ENCODE measurements at places on chromosomes 2 and 18.

DNA sequence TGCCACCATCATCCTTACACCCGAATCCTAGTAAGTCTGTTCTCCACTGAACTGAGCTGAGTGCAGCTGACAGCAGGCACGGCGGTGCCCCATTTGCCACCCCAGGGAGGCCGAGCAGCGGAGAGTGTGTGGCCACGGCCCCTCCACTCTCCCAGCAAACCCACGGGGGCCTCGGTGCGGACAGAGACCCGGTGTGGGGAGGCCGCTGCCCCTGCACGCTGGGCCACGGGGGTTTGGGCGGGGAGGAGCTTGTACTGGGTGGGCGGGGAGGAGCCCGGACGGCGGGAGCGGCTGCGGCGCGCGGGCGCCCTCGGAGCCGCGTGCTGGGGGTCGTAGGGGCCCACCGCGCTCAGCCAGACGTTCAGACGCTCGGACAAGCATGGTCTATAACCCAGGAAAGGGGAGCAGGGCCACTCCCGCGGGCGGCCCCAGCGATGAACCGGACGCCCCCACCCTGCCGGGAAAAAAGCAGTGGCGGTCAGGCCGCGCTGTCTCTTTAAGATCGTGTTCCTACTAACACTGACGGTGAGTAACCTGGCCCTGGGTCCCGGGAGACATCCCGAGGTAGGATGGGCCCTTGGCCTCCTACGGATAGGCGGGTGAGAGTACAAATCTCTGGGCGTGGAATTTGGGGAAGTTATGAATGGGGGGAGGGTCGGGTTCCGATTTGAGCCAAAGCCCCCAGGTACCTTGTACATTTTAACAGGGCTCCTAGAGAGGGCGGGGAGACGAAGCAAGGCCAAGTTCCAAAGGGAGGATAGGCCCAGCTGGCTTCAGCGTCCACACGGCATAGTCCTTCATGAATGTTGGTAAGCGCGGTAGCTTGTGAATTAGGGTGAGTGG lies at the start of gene ITPRIPL1:
TSS of gene ITPRIPL1 (plus strand) at position 277 of the 843 bp plus-strand sequence. CDS start at position 800, 523 bp downstream.
- H3K4me3 ChIP-seq = peak within 1 kb of the TSS; percentile 76
- peaks cover 5% of the 10 kb centered on the region for H3K36me3 ChIP-seq
- no peak within 1 kb of the TSS for H3K27ac ChIP-seq
- DNase-seq = peak; percentile 26
- H3K4me1 ChIP-seq = peaks cover 52% of the 10 kb centered on the region

GRCh38 chr2:190277234-190278112 lies 42.2 kb downstream of the HIBCH start:
- H3K36me3 ChIP-seq = 0 out of 2 replicates have a peak, but pooled peaks cover 2% of the 10 kb centered on the region
- H3K4me3 ChIP-seq = no peak overlapping the region
- DNase-seq = peak; percentile 32
- no peaks in the 10 kb centered on the region for H3K27me3 ChIP-seq
- no peak overlapping the region for H3K27ac ChIP-seq

- H3K27ac ChIP-seq = no peak overlapping the region
- H3K4me3 ChIP-seq = no peak overlapping the region
- H3K27me3 ChIP-seq = no peaks in the 10 kb centered on the region
- no peaks in the 10 kb centered on the region for H3K36me3 ChIP-seq
- no peaks in the 10 kb centered on the region for H3K4me1 ChIP-seq
These were observed 213.9 kb downstream of the PTH2R start for GRCh38 chr2:208620487-208620978.

- H3K36me3 ChIP-seq = no peaks in the 10 kb centered on the region
- no peak overlapping the region for H3K27ac ChIP-seq
- H3K4me3 ChIP-seq = no peak overlapping the region
- DNase-seq = no peak
These were observed 218.1 kb downstream of the SP3 start for GRCh38 chr2:173747035-173747434.

All from HepG2 (cell line).